ENCODE measurements at places on chromosomes 4 and X.

DNA sequence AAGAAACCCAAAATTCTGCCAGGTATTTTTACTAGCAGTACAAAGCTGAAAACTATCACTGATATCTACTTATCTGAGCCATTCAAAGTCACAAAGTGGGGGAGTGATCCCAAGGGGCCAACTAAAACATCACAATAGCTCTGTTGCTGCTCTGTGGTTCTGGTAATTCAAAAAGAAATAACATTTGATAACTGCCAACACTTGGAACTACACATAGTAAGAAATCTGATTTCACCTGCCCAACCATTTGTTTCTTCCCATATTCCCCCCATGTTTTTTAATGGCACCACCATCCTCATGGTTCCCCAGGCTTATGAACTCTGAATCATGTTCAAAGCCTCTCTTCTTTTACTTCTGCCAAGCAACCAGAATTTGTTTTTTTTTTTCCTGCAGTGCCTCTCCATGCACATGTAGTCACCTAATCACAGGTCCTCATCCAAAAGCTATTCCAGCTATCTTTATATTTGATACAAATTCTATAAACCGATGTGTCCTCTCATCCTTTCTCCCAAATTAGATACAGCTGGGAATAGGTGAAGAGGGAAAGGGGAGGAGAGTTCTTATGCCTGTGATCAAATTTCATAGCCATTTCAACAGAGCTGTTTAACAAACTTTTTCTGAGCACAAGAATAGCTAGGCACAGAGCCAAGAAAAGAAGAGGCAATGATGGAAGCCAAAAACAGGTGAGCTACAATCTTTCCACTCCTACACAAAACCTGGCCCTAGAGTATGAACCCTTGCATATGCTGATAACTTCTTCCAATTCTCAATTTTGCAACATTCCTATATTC is 7.7 kb downstream of the AMMECR1 start:
- no peak for DNase-seq

GRCh38 chr4:184850018-184850417 is 24.2 kb upstream of the ACSL1 start:
- no peak for DNase-seq

DNA sequence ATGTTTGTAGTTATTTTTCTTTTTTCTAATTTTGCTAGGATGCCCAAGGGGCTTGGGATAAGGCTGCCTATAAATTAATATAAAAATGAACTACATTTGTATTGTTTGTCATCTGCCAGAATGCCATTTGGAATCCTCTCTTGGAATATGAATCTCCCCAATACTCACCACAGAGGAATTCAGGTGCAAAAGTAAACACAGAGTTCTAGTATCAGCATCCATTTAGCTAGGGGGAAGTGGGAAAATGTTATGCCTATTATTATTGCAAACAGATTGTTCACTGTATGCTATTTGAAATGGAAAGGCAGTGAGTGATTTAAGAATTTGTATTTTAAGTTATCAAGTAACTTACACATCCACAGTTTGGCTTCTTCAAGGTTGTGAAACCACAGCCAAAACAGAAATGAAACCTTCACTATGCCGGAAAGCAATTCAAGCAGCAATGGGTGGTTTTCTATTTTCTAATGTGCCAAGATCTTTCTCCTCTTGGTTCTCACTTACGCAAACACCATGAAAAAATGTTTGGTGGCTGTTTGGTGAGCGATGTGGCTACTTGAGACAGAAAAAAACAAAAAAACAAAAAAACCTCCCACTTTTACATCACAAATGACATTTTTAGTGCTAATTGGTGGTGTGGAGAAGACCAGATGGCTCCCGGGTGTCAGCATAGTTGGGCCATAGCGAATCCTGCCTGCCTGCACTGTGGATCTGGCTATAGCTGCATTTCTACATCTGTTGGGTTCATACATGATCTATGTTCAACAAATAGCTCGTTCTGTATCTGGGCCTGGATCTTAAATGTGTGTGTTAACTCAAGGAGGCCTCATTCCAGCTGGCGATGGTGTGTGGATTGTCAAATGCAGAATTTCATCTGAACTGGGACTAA is 200.8 kb upstream of the GIMD1 start:
- no peak for DNase-seq

- DNase-seq = no peak
Observed at GRCh38 chr4:163536091-163536490, 41.6 kb downstream of the TMA16 start.

DNA sequence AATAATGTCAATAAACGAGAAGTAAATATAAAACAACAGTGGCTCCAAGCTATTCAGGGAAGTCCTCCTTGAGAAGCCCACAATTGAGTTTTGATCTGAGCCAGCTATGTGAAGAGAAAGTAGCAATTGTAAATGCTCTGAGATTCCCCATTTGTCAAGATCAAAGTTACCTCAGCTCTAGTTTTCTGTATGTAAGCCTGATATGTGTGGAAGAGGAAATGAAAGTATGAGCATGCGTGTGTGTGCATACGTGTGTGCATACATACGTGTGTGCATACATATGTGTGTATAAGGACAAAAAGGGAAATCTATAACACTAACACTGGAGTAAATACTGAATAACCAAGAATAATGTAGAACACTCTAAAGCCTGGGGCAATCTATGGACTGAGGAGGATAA is 130.3 kb downstream of the SCFD2 start:
- no peak for DNase-seq

DNA sequence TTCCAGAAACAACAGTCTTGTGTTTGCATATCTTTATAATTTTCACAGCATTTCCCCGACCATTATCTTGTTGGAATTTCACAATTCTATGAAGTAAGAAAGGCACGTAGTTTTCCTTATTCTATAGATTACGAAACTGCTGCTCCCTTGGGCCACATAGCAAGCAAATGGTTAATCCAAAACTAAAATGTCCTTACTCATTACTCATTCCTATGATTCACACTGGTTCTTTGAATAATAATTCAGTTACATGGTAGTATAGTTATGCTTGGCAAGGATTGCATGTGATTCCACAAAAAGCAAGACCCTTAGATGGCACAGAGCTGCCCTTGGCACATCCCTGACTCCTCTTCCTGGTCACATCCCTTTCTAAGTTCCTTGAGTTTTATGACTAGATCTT is 51.2 kb downstream of the OR13H1 start:
- DNase-seq = no peak

DNA sequence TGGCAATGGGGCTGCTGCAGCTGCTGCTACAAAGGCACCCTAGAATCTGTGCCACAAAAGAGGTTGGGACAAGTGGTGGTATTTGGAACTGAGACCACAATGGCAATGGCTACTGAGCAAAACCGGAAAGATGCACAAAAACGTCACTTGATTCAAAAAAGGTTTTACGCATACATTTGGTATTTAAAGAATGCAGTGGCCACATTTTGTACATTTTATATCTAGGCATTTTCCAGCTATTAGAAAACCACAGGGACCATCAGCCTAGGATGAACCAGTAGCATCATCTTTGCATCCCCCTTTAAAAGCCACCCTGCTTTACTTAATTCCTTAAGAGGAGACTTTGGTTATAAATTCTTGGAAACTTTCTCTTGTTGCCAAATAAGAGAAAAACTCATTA is 104.8 kb upstream of the CXCL13 start:
- DNase-seq = no peak
